H1 (cell line): ENCODE measurements at places on chromosomes 5 and 9.
A peak's percentile ranks its signal among the peaks of the same experiment; 100 is the strongest.

GRCh38 chr9:5435912-5436311 lies 1.8 kb downstream of the PLGRKT start:
- no peak overlapping the region for H3K27ac ChIP-seq
- DNase-seq = no peak
- H3K4me3 ChIP-seq = no peak overlapping the region
- H3K27me3 ChIP-seq = no peaks in the 10 kb centered on the region
- peaks cover 5% of the 10 kb centered on the region for H3K36me3 ChIP-seq

- no peak overlapping the region for H3K4me3 ChIP-seq
- no peak for DNase-seq
- H3K27ac ChIP-seq = no peak overlapping the region
- no peaks in the 10 kb centered on the region for H3K4me1 ChIP-seq
- H3K36me3 ChIP-seq = no peaks in the 10 kb centered on the region
These were observed 354.8 kb downstream of the TAF11L14 start for GRCh38 chr5:17989036-17989435.

DNA sequence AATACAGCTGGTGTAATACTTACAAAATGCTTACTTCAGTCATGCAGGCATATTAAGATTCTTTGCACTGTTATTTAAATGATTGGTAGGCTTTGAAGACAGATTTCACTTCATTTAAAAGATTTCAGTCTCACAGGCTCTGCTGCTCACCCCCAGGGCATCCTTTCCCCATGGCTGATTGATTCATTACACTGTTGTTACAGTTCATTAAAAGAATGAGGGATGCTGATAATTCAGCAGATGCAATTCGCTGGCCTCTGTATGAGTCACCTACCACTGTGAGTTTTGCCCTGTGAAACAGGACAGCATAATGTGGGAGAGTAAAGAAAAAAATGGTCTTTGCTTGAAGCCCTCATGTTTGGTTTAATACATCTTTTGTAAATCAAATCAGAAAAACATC lies 246.9 kb downstream of the CYLC2 start:
- no peak overlapping the region for H3K4me3 ChIP-seq
- H3K27ac ChIP-seq = no peak overlapping the region

GRCh38 chr9:128497824-128498610 lies 6.5 kb upstream of the GLE1 start:
- H3K4me1 ChIP-seq = no peaks in the 10 kb centered on the region
- DNase-seq = no peak
- H3K4me3 ChIP-seq = no peak overlapping the region
- no peaks in the 10 kb centered on the region for H3K36me3 ChIP-seq

- no peak overlapping the region for H3K27ac ChIP-seq
- H3K36me3 ChIP-seq = no peaks in the 10 kb centered on the region
- no peak overlapping the region for H3K4me3 ChIP-seq
- peaks cover 38% of the 10 kb centered on the region for H3K4me1 ChIP-seq
- H3K27me3 ChIP-seq = no peaks in the 10 kb centered on the region
- DNase-seq = no peak
These were observed 43.3 kb downstream of the RAI14 start for GRCh38 chr5:34699155-34700077.

DNA sequence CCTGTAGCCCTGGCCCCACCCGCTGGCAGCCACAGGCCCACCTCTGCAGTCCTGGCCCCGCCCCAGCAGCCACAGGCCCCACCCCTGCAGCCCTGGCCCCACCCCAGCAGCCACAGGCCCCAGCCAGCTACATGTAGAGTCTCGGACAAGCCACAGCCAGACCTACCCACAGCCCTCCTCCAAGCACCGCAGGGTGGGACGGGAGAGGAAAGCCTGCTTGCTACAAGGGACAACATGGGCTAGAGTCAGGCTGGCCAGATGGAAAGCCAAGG lies 49.5 kb upstream of the SARDH start:
- no peaks in the 10 kb centered on the region for H3K27me3 ChIP-seq
- no peak overlapping the region for H3K4me3 ChIP-seq
- H3K4me1 ChIP-seq = peaks cover 2% of the 10 kb centered on the region
- no peaks in the 10 kb centered on the region for H3K36me3 ChIP-seq

DNA sequence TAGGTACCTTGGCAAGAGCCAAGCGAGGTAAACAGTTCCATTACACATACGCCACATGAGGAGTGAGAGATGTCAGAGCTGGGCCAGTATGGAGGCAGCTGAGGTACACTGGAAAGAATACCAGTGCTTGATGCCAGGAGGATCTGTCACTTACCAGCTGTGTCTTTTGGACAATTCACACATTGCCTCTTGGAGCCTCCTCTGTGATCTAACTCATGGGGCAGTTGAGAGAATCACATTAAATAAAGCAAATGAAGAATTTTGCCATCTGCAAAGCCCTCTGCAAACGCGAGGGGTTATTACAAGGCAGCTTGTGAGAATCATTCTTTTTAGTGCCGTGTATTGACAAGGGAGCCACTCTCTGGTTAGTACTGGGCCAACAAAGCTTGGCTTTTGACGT lies 429.7 kb upstream of the KLF4 start:
- no peaks in the 10 kb centered on the region for H3K4me1 ChIP-seq
- DNase-seq = no peak
- H3K27ac ChIP-seq = no peak overlapping the region
- no peak overlapping the region for H3K4me3 ChIP-seq
- H3K36me3 ChIP-seq = no peaks in the 10 kb centered on the region

DNA sequence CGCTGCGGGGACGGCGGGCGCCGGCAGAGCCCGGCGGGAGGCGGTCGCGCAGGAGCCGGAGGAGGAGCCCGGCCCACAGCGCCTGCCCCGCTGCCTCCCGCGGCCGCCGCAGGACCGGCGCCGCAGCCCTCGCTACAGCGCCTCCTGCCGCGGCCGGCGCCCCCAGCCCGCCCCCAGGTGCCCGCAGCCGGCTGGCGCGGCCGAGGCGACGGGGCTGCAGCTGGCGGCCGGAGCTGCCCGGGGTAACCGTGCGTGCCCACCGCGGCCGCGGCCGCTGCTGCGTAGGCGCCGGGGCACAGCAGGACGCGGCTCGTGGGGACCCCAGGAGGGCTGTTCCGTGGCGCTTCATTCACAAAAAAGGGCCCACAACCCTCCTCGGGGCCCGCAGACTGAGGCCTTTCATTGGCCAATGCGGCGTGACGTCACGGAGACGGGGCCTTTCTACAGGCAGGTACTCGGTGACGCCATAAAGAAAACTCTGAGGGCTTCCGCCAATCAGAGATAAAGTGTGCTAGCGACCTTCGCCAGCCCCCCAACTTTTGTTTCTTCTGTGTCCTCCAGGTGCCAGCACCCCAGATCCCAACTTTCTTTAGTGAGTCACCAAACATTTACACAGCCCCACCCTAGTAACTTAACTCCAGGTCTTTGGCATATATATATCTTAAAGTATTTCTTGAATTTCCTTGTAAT lies at the start of gene CDC14B:
TSS of gene CDC14B (minus strand) at position 353 of the 690 bp plus-strand sequence. CDS start 465 bp downstream, outside the sequence.
- H3K4me1 ChIP-seq = peaks cover 11% of the 10 kb centered on the region
- peak within 1 kb of the TSS; percentile 51 for H3K4me3 ChIP-seq
- H3K27ac ChIP-seq = no peak within 1 kb of the TSS
- peaks cover 13% of the 10 kb centered on the region for H3K27me3 ChIP-seq
- peak; percentile 60 for DNase-seq

DNA sequence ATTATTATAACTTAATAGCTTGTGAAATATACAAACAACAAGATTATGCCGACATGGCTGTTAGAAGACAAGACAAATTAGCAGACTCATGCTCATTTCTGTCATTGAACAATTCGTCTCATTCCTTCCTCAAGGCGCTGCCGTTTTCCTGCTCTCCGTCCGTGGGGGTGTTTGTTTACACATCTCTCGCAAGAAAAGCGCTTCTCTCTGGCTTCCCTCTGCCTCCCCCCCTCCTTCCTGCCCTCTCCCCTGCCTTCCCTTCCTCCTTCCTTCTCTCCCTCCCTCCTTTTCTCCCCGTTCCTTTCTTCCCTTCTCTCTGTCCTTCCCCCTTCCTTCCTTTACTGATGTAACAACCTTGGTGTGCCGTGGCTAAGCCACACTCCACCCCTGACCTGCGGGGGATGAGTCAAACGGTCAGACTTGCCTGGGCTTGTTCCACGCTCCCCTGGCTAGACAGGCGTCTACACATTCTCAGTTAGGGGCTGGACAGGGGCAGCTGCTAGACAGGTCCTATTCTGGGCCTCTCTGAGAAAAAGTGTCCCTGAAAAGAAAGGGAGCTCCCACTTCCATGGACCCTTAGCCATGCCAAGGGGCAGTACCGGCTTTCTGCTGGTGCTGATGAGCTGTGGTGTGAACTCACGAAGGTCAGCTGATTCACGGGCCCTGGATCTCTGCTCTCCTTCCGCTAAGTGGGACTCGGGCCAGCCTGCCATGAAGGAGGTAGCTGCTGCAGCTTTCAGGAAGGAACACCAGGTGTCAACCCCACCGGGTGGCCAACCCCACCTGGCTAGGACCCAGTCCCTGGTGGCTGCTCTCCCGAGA lies 32.0 kb upstream of the SPTLC1 start:
- no peaks in the 10 kb centered on the region for H3K36me3 ChIP-seq
- H3K27ac ChIP-seq = no peak overlapping the region; the same call in 1 of the 2 replicates
- H3K4me3 ChIP-seq = no peak overlapping the region
- no peak for DNase-seq

DNA sequence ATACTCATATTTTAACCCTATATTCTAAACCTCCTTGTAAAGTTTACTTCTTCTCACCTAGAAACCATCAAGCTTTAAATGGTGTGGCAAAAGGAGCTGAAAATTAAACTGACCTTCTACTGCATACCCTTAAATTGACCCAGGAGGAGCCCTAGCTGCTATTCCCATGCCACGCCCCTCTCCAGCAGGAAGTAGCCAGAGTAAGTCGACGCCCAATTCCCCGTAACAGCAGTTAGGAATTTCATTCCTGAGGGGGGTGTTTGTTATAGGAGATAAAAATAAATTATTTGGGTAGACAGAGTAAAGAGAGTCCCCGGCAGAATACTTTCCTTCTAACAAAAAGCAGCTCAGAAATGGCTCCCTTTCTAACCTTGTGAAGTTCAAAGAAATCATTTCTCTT lies 111.8 kb upstream of the FAM174A start:
- no peak overlapping the region for H3K4me3 ChIP-seq
- no peaks in the 10 kb centered on the region for H3K27me3 ChIP-seq
- H3K27ac ChIP-seq = no peak overlapping the region

DNA sequence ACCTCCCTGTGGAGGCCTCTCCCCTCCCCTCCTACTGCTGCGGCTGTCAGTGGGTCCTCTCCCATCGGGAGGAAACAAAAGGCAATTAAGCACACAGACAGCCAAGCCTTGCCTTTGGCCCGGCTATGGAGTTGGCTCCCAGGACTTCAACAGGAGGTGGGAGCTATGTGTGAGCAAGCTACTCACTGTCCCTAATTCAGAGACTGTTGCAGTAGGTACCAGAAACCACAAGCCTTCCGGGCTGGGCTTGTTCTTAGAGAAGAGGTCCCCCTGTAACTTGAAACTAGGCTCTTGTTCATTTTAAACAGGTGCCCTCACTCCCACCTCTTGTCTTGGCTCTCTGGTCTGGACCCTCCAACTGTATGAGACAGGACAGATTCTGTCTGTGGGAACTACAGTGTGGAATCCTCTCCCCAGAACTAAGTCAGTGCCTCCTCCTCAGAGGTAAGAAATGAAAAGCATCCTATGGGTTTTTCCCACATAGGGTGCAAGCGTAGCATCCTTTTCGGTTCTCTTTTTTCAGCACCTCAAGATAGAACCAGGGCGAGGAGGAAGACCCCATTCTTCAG lies 561.1 kb downstream of the EBF1 start:
- H3K4me1 ChIP-seq = no peaks in the 10 kb centered on the region; the same call in 1 of the 2 replicates
- H3K4me3 ChIP-seq = no peak overlapping the region
- H3K27me3 ChIP-seq = no peaks in the 10 kb centered on the region
- no peaks in the 10 kb centered on the region for H3K36me3 ChIP-seq
- DNase-seq = peak; percentile 5

DNA sequence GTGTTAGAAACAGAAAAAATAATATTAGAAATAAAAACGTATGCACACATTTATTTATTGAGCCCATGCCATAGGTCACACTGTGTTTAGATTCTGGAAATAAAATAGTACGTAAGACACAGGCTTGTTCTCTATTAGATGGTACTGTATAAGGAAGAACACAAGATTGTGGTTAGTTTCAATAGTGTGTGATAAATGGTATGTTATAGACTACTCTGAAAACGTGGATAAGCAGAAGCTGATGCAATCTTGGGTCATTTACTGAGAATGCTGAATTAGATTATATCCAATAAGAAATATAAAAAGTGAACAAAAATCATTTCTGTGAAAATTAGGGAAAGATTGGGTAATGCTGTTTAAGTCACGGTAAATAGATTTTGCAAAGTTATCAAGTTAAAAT lies 1456.4 kb upstream of the ACO1 start:
- H3K4me3 ChIP-seq = no peak overlapping the region
- H3K27me3 ChIP-seq = no peaks in the 10 kb centered on the region
- DNase-seq = no peak
- no peaks in the 10 kb centered on the region for H3K4me1 ChIP-seq
- no peaks in the 10 kb centered on the region for H3K36me3 ChIP-seq

DNA sequence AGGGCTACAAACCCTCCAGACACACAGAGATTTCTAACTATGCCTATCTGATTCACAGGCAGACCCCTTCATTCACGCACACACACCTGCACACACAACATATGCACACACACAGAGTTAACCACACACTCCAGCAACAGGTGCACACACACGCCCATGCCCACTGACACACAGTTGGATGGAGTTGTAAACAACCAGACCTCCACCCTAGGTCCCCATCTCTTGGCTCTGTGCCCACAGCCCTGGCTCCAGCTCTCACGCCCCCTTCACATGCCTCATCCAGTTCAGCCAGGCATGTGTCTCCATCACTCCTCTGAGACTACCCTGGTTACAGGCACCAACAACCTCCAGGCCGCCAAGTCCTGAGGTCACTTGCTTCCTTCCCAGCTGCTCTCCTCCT lies 61.1 kb downstream of the PSD2 start:
- H3K4me1 ChIP-seq = no peaks in the 10 kb centered on the region
- no peak overlapping the region for H3K4me3 ChIP-seq
- DNase-seq = no peak
- H3K27me3 ChIP-seq = no peaks in the 10 kb centered on the region
- H3K27ac ChIP-seq = no peak overlapping the region

DNA sequence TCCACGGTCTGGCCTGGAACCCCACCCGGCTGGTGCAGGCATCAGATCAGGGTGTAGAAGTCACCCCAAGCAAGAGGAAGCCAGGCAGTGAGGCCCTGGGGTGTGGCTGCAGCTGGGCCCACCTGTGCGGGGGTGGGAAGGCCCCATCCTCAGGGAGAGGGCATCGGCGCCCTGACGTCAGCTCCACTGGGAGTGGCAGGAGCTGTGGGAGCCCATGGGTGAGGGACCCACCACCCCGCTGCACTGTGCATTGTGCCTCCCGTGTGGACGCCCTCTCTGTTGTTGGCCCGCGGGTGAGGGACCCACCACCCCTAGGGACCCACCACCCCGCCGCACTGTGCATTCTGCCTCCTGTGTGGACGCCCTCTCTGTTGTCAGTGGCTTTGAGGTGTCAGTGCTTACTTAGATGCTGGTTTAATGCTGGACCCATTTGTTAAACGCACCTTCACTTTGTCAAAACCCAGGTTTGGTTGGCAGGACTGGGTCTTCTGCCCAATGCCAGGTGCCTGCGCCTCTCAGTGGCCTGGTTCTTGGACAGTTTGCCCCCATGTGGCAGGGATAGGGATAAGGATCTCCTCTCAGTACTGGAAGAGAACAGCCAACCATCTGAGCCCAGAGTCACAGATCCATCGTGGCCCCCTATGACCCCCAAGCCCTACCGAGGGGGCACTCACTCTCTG lies 6.9 kb upstream of the EXOC3 start:
- no peaks in the 10 kb centered on the region; the same call in 1 of the 2 replicates for H3K4me1 ChIP-seq
- no peak overlapping the region for H3K27ac ChIP-seq
- no peaks in the 10 kb centered on the region for H3K36me3 ChIP-seq
- no peak overlapping the region for H3K4me3 ChIP-seq
- H3K27me3 ChIP-seq = no peaks in the 10 kb centered on the region
